ENCODE measurements at places on chromosomes 6 and 20. TPM values are rescaled to one million over a fixed set of nuclear protein-coding genes. Genes with fewer than 3 reads are reported as not detected.

GRCh38 chr20:46267108-46268105 lies 40.9 kb downstream of the CDH22 start:
- no peak overlapping the region for H3K4me3 ChIP-seq
- no peaks in the 10 kb centered on the region for H3K36me3 ChIP-seq
- no peaks in the 10 kb centered on the region for H3K27me3 ChIP-seq
- H3K4me1 ChIP-seq: no peaks in the 10 kb centered on the region
- DNase-seq: no peak

The MYB gene
- total RNA-seq: 0.17 TPM

DNA sequence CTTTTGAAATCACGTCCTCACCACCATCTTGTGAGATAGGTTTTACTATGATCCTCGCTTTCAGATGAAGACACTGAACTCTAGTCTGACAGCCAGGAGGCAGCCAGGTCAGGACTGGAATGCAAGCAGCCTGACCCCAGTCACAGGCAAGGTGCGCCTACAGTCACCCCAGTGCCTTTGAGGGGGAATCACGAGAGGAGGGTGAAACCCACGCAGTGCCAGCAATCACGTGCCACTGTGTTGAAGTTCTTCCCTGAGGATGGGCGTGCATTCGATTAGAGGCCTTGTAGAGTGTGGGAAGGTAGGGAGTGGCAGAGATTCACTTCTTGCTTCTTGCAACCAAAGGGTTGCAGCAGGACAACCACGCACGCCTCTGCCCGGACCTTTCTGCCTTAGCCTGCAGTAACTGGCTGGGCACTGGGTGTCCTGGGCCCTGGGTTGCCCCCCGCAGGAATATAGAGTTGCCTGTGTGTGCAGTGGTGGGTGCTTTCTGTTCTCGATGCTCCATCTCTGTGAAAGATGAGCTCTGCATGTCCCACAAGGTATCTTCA lies 33.7 kb upstream of the IRF4 start:
- no peaks in the 10 kb centered on the region for H3K4me1 ChIP-seq
- no peak overlapping the region for H3K27ac ChIP-seq
- H3K27me3 ChIP-seq: no peaks in the 10 kb centered on the region
- no peaks in the 10 kb centered on the region for H3K36me3 ChIP-seq
- H3K4me3 ChIP-seq: no peak overlapping the region
- no peak for DNase-seq

DNA sequence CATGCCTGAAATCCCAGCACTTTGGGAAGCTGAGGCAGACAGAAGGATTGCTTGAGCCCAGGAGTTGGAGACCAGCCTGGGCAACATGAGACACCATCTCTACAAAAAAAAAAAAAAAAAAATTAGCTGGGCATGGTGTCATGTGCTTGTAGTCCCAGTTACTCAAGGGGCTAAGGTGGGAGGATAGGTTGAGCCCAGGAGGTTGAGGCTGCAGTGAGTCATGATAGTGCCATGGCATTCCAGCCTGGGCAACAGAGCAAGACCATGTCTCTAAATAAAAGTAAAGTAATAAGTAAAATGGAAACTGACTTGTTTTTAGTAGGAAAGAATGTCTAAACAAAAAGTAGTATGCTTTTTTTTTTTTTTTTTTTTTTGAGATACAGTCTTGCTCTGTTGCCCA lies 240.7 kb downstream of the ARID1B start:
- no peaks in the 10 kb centered on the region for H3K36me3 ChIP-seq
- H3K4me1 ChIP-seq: peaks cover 20% of the 10 kb centered on the region
- no peak overlapping the region for H3K4me3 ChIP-seq
- DNase-seq: no peak

DNA sequence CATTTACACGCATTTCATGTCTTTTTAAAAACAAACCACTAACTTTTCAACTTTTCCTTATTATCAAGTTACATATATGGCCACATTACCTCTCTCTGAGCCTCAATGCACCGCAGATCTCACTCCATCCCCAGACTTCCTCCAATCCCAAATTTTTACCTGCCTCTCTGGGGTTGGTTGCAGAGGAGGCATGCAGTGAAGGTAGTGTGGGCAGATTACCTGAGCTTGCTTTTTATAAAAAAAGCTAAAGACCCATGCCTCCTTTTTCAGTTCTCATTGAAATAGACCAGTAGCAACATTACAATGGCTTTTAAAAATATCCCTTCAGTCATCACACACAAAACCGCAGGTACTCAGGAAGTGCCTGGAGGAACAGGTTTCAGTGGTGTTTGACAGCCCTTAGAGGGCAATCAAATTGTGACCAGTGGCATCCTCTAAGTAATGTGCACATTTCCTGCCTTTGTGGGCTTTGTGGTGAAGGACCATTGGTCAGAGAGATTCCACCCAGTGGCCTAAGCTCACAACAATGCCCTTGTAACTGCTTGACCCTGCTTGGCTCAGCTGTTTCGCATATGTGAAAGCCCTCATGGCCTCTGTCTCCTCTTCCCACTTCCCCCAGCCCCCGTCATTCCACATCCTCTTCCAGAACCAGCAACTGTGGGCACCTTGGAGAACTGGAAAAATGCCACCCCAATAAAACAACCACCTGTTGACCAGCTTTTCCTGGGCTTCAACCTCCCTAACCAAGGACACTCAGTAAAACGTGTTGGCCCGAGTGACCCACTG lies 30.2 kb upstream of the IL17A start:
- no peak for DNase-seq
- no peak overlapping the region for H3K27ac ChIP-seq
- H3K4me3 ChIP-seq: no peak overlapping the region
- H3K36me3 ChIP-seq: no peaks in the 10 kb centered on the region

DNA sequence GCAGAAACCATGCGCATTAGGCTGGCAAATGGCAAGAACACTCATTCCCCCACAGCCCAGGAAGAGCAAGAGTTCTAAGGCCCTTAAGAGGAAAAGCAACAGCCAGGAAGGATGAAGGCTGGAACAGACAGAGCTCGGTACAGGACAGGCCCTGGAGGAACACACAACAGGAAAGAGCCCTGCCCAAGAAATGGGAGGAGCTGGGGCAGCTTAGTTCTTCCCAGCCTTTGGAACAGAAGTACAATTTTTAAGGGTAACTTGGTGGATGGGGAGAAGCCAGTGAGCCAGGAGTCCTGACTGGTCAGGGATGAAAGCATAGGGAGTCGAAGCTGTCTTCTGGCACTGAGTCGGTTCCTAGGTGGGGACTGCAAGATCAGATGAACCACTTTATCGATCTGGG lies 32.4 kb downstream of the OR2B2 start:
- H3K36me3 ChIP-seq: no peaks in the 10 kb centered on the region
- H3K4me3 ChIP-seq: no peak overlapping the region
- no peaks in the 10 kb centered on the region for H3K27me3 ChIP-seq

DNA sequence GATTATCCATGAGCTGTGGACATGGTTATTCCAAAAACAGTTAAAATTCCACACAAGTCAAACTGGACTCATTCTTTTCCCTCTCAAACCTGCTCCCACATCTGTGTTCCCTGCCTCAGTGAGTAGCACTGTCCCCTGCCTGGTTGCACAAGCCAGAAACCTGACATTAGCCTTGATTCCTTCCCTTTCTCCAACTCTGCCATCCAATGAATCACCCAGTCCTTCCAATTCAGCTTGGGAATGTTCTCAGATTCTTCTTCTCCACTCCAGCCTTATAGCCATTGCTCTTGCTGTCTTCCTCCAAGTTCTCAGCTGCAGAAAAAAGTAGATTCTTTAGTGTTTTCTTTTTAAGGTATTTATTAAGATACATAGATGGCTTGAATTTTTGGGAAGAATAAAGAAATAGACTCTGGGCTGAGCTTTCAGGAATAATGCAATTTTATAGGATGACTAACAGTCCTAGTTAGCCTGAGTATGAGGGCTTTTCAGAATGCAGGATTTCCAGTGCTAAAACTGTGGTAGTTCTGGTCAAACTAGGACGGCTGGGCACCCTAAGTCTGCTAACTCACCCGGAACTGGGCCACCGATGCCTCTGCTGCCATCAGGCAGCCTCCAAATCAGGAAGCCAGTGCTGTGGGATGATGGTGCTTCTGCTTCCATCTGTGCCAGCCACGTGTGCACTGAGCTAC lies 18.2 kb upstream of the SASH1 start:
- H3K4me3 ChIP-seq: no peak overlapping the region
- no peaks in the 10 kb centered on the region for H3K27me3 ChIP-seq
- DNase-seq: peak; percentile 37

The PI16 gene
- total RNA-seq: 0.47 TPM

GRCh38 chr20:40630099-40630498 lies 58.9 kb downstream of the MAFB start:
- H3K27ac ChIP-seq: no peak overlapping the region
- DNase-seq: no peak
- H3K4me3 ChIP-seq: no peak overlapping the region
- no peaks in the 10 kb centered on the region for H3K27me3 ChIP-seq

GRCh38 chr20:62907384-62908317 lies 18.7 kb downstream of the DIDO1 start:
- no peaks in the 10 kb centered on the region for H3K4me1 ChIP-seq
- no peak overlapping the region for H3K4me3 ChIP-seq
- H3K27me3 ChIP-seq: no peaks in the 10 kb centered on the region
- DNase-seq: no peak
- peaks cover 95% of the 10 kb centered on the region for H3K36me3 ChIP-seq

The LTB gene
- 1.1 TPM for total RNA-seq

The LINC00237 gene
- total RNA-seq: not detected

GRCh38 chr6:116631379-116631990 lies 15.2 kb downstream of the RSPH4A start:
- H3K36me3 ChIP-seq: no peaks in the 10 kb centered on the region
- H3K4me1 ChIP-seq: no peaks in the 10 kb centered on the region
- H3K27me3 ChIP-seq: no peaks in the 10 kb centered on the region
- no peak for DNase-seq
- H3K4me3 ChIP-seq: no peak overlapping the region

DNA sequence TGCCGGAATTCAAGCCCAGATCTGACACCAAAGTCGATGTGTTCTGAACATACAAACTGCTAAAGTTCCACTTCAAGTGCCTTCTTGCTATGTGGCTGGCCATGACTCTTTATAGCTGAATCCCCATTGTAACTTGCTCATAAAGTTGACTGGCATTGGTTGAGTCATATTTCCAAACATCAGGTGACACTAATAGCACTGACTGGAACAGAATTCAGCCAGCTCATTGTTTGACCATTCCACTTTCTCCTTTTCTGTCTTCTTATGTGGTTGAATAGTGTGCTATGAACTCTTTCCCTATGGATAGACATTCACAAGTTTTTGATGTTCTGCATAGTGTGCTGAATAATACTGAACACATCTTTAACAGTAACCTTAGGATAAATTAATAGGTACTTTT lies 266.2 kb upstream of the ZFP64 start:
- no peaks in the 10 kb centered on the region for H3K36me3 ChIP-seq
- no peaks in the 10 kb centered on the region for H3K4me1 ChIP-seq
- no peak for DNase-seq

The RIN2 gene
- 47.2 TPM for total RNA-seq

- H3K27ac ChIP-seq: peak overlapping the region; percentile 76
- peak; percentile 50 for DNase-seq
- H3K4me1 ChIP-seq: peaks cover 10% of the 10 kb centered on the region
- H3K27me3 ChIP-seq: no peaks in the 10 kb centered on the region
These were observed 739 bp downstream of the GSS start for GRCh38 chr20:34954904-34955230.

The MYLK4 gene
- total RNA-seq: 0.81 TPM

The OTOR gene
- not detected for total RNA-seq

DNA sequence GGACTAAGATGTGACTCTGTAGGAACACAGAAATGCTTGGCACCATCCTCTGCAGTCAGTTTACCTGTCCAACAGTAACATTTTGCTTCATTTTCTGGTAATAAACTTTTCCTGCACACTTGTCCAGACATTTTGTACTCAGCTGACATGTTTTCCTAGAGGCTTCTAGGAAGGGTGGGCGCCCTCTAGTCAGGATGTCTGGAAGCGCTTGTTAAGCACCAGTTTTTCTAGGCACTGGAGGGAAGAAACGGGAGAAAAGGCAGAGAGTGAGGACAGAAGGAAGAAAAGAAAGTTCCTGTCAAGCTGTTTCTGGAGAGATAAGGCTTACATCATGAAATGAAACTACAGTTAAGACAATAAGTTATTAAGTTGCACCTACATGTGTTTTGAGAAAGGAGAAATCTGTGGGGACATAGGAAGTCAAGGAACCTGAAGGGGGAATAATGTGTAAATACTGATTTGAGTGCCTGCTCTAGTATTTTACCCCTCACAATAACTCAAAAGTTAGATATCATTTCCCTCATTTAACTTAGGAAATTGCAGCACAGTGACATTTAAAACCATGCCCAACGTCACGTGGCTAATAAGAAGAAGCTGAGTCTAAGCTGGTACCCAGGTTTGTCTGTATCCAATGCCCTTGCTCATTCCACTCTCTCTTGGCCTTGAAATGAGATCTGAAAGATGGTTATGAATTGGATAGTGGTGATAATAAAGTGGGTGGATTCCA lies 42.7 kb upstream of the TNFRSF21 start:
- H3K36me3 ChIP-seq: no peaks in the 10 kb centered on the region
- DNase-seq: no peak
- no peak overlapping the region for H3K27ac ChIP-seq
- no peaks in the 10 kb centered on the region for H3K4me1 ChIP-seq
- no peaks in the 10 kb centered on the region for H3K27me3 ChIP-seq
- no peak overlapping the region for H3K4me3 ChIP-seq

DNA sequence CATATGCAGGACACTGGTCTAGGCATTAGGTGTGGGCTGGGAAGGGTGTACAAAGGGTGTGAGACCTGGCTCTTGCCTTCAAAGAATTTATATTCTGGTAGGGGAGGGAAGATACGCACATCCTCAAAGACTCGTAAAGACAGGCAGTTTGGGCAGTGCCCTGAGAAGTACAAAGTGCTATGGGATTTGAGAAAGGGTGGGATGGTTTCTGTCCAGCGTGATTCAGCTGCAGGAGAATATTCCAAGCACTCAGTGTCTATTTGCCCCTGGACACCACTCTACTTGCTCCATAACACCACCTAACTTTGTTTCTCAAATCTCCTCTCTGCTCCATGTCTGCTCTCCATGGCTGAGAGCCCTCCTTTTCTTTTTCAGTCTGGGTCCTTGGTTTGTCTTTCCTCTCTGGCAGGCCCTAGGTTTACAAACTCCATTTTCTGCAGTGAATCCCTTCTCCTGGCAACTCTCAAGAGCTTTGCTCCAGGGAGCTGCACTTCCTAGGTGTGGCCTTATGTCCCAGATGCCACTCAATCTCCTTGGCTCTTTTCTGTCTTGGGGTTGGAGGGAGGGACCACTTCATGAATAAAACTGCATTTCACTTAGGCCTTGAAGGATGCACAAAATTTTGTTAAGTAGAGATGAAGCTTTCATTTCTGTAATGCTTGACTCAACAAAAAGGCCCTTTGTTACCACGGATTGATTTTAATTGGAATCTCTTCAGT lies 310.4 kb downstream of the CLIC5 start:
- no peak for DNase-seq
- H3K27me3 ChIP-seq: no peaks in the 10 kb centered on the region
- no peak overlapping the region for H3K27ac ChIP-seq

DNA sequence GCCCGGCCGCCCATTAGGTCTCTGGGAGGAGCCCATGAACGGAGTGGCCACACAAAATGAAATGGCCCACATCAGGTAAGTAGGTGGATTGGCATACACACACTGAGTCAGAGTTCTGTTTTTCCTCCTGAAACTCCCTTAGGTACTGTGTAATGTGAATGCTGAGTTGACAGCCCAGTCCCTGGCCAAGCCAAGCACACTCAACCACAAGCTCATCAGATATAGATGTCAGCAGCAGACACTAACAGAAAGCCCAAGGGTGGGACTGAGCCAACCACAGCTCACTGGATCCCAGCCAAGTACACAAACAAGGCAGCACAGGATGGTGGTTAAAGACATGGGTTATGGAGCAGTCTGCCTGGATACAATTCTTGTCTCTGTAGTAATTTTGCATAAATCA lies 403.4 kb downstream of the GJA1 start:
- H3K4me1 ChIP-seq: no peaks in the 10 kb centered on the region
- H3K27me3 ChIP-seq: no peaks in the 10 kb centered on the region
- no peaks in the 10 kb centered on the region for H3K36me3 ChIP-seq
- no peak overlapping the region for H3K4me3 ChIP-seq
- no peak for DNase-seq
- H3K27ac ChIP-seq: no peak overlapping the region

Data from adrenal gland (tissue), 19 donors.